Activated T-cell treated with anti-CD3 and anti-CD28 coated beads for 24 hours (primary cell): ENCODE measurements at places on chromosomes 3 and 15.
A peak's percentile ranks its signal among the peaks of the same experiment; 100 is the strongest.

GRCh38 chr15:57950381-57950946 is 115.0 kb downstream of the ALDH1A2 start:
- DNase-seq = no peak

DNA sequence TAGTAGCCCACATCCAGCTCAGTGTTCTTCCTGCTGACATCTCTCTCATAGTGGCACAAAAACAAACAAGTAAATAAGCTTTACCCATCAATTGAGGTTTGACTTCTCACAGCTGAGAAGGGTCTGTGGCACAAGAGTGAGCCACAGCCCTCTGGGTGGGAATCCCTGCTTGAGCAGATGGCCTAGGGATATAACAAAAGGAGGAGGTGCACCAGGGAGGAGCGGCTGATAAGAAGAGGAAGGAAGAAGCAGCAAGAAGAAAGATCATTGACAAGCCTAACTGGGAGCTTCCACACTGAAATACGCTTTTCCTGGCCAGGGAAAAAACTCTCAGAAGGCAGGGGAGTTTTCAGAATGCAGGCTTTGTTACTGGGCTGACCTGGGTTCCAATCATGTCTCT is 279.8 kb downstream of the UACA start:
- no peak for DNase-seq

- DNase-seq = no peak
Observed at GRCh38 chr15:71592203-71592602, 218.2 kb upstream of the NR2E3 start.

DNA sequence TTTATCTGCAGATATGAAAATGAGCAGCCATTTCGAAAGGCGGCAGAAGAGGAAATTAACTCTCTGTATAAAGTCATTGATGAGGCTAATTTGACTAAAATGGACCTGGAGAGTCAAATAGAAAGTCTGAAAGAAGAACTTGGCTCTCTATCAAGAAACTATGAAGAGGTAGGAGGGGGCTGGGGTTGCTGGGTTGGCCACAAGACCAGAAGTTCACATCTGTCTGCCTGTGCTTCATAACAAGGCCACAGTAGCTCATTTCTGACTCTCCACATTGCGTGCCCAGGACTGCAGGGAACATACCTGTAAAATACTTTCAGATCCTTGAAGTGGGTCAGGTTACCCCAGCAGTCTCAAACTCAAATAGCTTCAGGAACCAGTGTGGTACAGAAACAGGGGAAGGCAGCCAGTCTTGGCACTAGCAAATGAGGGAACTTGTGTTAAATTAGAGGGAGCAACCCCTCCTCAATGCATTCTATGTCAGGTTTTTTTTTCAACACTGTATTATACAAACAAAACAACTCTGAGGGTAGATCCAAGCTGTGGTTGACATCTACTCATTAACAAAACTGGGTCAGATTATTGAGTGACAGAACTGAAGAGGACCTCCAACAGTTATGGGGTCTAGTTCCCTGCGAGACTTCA is 48.7 kb downstream of the BFSP2 start:
- peak; percentile 42 for DNase-seq

- no peak for DNase-seq
Observed at GRCh38 chr3:170144437-170144843, 37.1 kb downstream of the PHC3 start.

GRCh38 chr3:115187149-115187757 is 40.2 kb upstream of the ZBTB20 start:
- no peak for DNase-seq

- DNase-seq = no peak
Observed at GRCh38 chr3:113241292-113242095, 30.1 kb downstream of the BOC start.

DNA sequence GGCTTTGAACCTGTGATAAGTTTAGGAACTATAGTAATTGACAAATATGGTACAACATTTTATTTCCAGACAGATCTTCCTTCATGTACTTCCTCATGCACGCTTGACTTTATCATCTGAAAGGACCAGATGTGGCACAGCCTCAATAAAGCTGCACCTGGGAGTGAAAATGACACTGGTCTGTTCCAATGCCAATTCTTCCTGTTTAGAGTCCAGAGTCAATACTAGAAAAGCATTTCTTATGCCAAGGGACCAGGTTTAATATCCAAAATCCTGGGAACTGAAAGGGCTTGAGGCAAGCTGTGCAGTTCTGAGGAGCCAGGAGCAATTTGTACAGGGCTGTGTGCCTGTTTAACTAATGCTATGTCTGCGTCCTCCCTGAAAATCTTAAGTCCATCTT is 15.3 kb downstream of the DPH6 start:
- no peak for DNase-seq

DNA sequence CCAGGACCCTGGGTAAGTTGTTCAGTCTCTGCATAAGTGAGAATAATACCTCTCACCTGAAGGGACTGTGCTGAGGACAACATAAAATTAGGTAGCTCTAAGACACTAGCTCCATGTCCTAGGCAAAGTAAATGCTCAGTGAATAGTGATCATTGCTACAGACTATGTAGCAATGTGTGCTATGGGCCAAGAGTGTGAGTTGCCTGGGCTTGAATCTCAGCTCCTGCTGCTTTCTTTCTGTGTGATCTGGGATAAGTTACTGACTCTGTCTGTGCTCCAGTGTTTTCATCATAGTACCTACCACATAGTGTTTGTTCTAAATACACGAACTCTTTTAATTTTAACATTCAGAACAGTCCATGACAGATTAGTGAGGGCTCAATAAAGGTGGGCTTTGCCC is 81.1 kb upstream of the MFGE8 start:
- no peak for DNase-seq

DNA sequence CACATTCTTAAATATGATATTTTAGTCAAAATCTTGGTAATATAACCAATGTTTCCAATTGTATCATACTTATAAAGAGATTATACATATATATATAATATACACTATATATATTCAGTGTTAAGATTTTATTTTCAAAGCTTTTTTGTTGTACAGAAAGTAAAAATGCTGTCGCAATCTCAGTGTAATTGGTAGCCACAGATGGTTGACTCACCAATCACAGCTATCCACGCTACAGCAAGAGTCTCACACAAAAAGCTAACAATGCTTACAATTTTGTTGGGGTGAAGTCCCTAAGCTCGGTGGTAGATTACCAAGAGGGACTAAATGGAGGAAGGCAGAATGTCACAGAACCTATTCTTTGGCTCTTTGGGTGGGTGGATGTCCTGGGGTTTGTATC is 16.9 kb upstream of the CFAP161 start:
- no peak for DNase-seq

DNA sequence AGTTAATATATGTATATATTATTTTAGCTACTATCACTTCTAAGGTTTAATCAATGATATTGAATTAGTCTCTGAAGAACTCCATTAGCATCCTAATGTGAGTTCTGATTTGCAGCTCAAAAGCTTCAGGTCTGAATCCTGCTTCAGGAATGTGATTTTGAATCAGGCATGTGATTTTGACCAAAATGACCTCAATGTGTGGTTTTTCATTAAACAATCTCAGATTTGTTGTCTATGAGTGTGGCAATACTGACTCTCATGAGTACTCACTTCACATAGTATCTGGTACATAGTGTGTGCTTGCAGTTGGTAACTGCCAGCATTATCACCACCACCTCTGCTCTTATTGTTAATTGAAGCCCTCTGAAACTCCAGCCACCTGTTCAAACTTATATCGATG is 251.0 kb downstream of the KCNH8 start:
- no peak for DNase-seq

DNA sequence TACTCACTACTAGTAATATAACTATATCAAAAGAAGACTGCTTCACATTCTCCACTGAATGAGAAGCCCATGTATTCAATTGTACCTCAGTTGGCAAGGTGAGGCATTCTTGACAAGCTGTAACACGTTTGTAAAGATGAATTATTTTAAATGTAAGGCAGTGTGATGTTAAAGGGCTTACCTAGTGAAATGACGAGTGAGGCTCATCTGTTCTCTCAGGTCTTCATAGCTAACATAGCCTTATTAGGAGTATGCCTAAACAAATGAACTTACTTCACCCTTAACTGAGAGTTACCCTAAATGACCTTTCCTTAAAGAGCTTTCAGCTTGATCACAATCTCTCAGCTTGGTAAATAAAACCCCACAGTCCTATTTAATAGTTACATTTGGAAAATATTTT is 127.3 kb downstream of the FEZF2 start:
- DNase-seq = no peak

GRCh38 chr15:28044121-28044672 is 54.9 kb downstream of the OCA2 start:
- DNase-seq = no peak

DNA sequence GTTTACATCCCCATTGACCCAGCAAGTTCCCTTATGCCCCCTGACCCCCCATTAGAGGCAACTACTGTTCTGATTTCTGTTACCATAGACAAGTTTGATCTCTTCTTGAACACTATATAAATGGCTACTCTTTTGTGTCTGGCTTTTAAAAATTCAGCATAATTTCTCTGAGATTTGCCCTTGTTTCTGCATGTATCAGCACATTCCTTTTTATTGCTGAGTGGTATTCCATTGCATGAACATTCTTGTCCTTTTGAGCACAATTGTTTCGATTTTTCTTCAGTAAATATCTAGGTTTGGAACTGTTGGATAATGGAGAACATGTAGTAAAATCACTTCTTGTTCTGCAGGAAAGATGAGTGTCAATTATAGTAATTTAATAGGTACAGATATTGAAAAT is 49.1 kb upstream of the MYRIP start:
- DNase-seq = no peak

DNA sequence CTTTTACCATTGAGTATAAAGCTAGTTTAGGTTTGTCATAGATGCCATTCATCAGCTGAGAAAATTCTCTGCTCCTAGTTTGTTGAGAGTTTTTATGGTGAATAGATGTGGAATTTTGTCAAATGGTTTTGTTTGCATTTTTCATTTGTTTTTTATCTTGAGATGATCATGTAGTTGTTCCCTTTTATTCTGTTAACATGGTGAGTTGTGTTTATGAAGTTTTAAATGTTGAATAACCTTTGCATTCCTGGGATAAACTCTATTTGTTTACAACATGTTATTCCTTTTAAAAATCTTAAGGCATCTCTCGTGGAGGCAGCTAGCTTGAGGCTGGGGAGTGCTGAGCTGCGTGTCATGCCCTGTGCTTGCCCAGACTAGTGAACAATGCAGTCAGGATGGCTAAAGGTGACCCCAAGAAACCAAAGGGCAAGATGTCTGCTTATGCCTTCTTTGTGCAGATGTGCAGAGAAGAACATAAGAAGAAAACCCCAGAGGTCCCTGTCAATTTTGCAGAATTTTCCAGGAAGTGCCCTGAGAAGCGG is 48.5 kb downstream of the ANAPC13 start:
- DNase-seq = no peak

- DNase-seq = peak; percentile 23
Observed at GRCh38 chr3:14791343-14791945, 27.3 kb upstream of the FGD5 start.

- DNase-seq = no peak
Observed at GRCh38 chr3:108420926-108421325, 89.5 kb downstream of the MYH15 start.

- DNase-seq = no peak
Observed at GRCh38 chr3:55538158-55538557, 51.1 kb upstream of the WNT5A start.

GRCh38 chr3:66803206-66803605 is 194.9 kb upstream of the KBTBD8 start:
- DNase-seq = no peak

DNA sequence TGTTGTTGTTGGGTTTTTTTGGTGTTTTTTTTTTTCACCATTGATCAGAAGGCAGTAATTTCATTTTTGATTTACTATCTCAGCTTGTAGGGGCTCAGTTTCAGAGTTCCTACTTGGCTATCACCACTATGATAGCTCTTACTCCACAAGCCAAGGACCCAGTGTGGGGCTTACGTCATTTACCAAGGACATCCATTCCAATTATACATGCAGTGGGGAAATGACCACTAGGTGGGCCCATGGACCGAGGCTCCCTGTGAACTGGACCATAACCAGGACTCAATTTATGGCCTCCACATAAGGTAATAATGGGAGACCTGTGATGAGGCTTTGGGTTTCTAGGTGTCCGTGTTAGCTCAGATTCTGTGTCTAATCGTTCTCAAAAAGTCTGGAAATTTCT is 67.5 kb upstream of the CACNA1D start:
- DNase-seq = no peak

GRCh38 chr3:33105341-33105948 is 8.4 kb upstream of the CRTAP start:
- DNase-seq = no peak

- DNase-seq = peak; percentile 57
Observed at GRCh38 chr3:56494679-56495322, 26.5 kb upstream of the ERC2 start.

DNA sequence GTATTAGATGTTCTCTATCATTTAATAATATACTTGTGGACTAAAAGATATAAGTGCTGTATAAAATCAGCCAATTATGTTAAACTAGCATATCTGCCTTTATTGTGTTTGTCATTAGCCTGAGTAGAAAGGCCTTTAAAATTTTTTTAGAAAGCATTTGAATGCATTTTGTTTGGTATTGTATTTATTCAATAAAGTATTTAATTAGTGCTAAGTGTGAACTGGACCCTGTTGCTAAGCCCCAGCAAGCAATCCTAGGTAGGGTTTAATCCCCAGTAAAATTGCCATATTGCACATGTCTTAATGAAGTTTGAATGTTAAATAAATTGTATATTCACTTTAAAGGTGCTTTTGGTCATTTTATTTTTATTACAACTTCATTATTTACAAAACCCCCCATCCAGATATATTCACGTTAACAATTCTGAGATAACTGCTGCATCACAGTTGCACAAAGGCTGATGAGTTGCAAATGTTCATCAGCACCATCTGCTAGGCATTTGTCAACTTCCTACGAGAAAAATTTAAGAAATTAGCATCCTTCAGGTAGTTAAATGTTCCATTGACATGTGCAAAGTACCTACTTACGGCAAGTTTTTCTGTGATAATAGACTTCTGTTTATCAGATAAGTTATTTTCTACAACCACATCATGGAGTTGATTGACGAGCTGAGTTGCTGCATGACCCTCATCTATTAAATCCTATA is 6.3 kb downstream of the EIF4A2 start:
- DNase-seq = no peak

- DNase-seq = no peak
Observed at GRCh38 chr15:79003896-79004295, 59.0 kb upstream of the CTSH start.

GRCh38 chr3:41193794-41194539 is 5.3 kb upstream of the CTNNB1 start:
- no peak for DNase-seq

DNA sequence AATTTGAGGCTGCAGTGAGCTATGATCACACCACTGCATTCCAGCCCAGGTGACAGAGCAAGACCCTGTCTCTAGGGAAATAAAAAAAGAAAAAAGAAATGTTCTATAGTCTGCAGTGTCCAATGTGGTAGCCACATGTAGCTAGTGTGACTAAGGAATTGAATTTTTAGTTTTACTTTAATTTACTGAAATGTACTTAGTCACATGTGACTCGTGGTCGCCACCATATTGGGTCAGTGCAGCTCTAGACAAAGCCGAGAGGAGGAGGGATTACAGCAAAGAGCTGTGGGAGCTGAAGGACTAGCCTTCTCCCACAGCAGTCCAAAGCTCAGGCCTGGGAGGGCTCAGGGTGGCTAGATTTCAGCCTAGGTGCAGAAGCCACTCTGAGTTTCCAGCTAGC is 65.9 kb upstream of the NTRK3 start:
- DNase-seq = no peak
